ENCODE measurements at places on chromosomes 3 and 15. TPM values are rescaled to one million over a fixed set of nuclear protein-coding genes. Genes with fewer than 3 reads are reported as not detected.

The BSN gene
- total RNA-seq = under 0.01 TPM

The COL8A1 gene
- total RNA-seq = 251 TPM

The SLC28A1 gene
- total RNA-seq = not detected

The ISLR2 gene
- total RNA-seq = not detected

The CNTN4 gene
- total RNA-seq = not detected

The SKOR1 gene
- 0.07 TPM for total RNA-seq

The SERPINI1 gene
- 0.78 TPM for total RNA-seq

The CLDN16 gene
- total RNA-seq = not detected

The CYP1A2 gene
- total RNA-seq = not detected
